ENCODE measurements at places on chromosomes 12 and 14. TPM values are rescaled to one million over a fixed set of nuclear protein-coding genes. Genes with fewer than 3 reads are reported as not detected.

RNASE7 gene
- not detected for total RNA-seq

CHGA gene
- total RNA-seq = not detected

TAS2R10 gene
- under 0.01 TPM for total RNA-seq

CAPZA3 gene
- not detected for total RNA-seq

MYL2 gene
- total RNA-seq = not detected

RNASE2 gene
- not detected for total RNA-seq

KLRC1 gene
- not detected for total RNA-seq

RNF212B gene
- not detected for total RNA-seq

DEPDC4 gene
- total RNA-seq = 1.7 TPM
